ENCODE measurements at places on chromosomes 2 and 18. TPM values are rescaled to one million over a fixed set of nuclear protein-coding genes. Genes with fewer than 3 reads are reported as not detected.

Gene SIX2
- not detected for total RNA-seq

Gene LIPG
- 25.7 TPM for total RNA-seq

Gene IL36B
- not detected for total RNA-seq

Gene CD207
- not detected for total RNA-seq

Gene UGT1A10
- not detected for total RNA-seq

Gene LOXHD1
- total RNA-seq: 0.31 TPM

Gene AKAIN1
- total RNA-seq: 3.8 TPM

Gene BIN1
- total RNA-seq: 67.9 TPM

Gene EFHD1
- total RNA-seq: 0.63 TPM

Gene PTPRM
- total RNA-seq: 61.0 TPM

Gene TMEM178A
- 32.2 TPM for total RNA-seq

Gene DSG2
- 2.2 TPM for total RNA-seq

Gene PROKR1
- 2.8 TPM for total RNA-seq

Gene HAAO
- 1.3 TPM for total RNA-seq

Gene KYNU
- total RNA-seq: under 0.01 TPM

Gene NBEAL1
- total RNA-seq: 107 TPM

Gene TMEM37
- not detected for total RNA-seq

Gene ID2
- total RNA-seq: 345 TPM

Gene MEP1B
- total RNA-seq: not detected

Gene FBXO41
- total RNA-seq: 28.8 TPM

Gene REG1B
- not detected for total RNA-seq

Gene TFPI
- 22.2 TPM for total RNA-seq

Gene KIF1A
- 300 TPM for total RNA-seq

Gene TLX2
- total RNA-seq: not detected

Gene ACMSD
- not detected for total RNA-seq

Gene SATB2
- 826 TPM for total RNA-seq

Gene PRKAG3
- not detected for total RNA-seq

Gene TIGD1
- total RNA-seq: 14.1 TPM

Gene POTEE
- under 0.01 TPM for total RNA-seq

Gene CCDC85A
- total RNA-seq: 34.4 TPM

Gene TYMS
- total RNA-seq: 7.5 TPM

Gene CXCR1
- total RNA-seq: 0.31 TPM

Gene MTLN
- 27.9 TPM for total RNA-seq

Gene POTEC
- 0.31 TPM for total RNA-seq

Gene FRZB
- total RNA-seq: 14.1 TPM

Gene KRTCAP3
- not detected for total RNA-seq

Gene ITPRIPL1
- 4.7 TPM for total RNA-seq

Gene NT5C1B
- total RNA-seq: not detected

Gene CDH20
- total RNA-seq: 5.9 TPM

Gene ZEB2
- total RNA-seq: 925 TPM

Gene MGAT4A
- total RNA-seq: 36.0 TPM

Gene SERPINB11
- total RNA-seq: not detected

Gene CYTIP
- 2.5 TPM for total RNA-seq

Gene LRRTM1
- 13.8 TPM for total RNA-seq
